ENCODE measurements at places on chromosomes 2 and 18.

DNA sequence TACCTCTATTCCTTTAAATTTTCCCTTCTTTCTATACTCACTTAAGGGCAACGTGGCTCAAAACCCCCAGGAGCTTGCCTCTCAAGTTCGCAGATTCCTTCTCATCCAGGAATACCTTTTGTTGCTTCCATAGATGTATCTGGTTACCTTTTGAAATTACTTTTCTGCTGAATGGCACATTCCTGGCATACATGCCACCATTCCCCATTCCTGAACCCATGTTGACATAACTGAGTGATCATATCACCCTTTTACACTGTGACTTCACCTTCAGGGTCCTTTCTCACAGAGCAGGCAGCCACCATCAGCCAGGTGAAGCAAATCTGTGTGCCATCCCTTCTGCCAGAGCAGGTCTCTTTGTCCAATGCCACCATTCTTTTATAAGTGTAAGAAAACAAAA is 615.8 kb downstream of the ARHGAP15 start:
- DNase-seq, result no peak

GRCh38 chr2:95382192-95382591 is 20.3 kb upstream of the FAHD2A start:
- DNase-seq, result peak; percentile 38

DNA sequence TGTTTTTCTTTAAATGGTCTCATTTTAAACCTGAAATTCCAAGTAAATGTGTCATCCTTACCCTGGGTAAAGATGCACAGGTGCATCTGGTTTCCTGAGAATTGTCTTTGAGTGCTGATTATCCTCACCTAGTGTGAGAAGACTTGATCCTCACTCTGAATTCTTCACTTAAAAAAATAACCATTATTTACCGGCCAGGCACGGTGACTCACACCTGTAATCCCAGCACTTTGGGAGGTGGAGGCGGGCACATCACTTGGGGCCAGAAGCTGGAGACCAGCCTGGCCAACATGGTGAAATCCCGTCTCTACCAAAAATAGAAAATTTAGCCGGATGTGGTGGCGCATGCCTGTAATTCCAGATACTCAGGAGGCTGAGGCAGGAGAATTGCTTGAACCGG is 9.9 kb upstream of the WNT6 start:
- DNase-seq, result no peak

GRCh38 chr2:2660789-2661355 is 329.8 kb upstream of the MYT1L start:
- DNase-seq, result no peak

DNA sequence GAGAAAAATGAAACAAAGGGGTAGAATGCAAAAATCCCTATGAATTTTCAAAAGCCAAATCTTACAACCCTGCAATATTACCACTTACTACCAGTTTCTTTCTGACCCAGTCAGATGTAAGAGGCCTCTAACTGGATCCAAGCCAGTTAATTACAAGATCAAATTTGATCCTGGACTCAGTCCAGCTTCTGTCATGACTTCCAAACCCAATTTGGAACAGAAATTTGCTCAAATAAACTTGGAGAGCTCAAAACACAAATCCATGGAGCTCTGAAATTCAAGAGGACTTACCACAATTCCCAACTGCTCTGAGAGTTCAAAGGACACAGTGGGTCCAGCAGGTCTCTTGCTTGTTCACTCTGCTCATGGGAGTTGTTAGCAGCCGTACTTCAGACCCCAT is 1271.7 kb upstream of the SLC39A10 start:
- no peak for DNase-seq

DNA sequence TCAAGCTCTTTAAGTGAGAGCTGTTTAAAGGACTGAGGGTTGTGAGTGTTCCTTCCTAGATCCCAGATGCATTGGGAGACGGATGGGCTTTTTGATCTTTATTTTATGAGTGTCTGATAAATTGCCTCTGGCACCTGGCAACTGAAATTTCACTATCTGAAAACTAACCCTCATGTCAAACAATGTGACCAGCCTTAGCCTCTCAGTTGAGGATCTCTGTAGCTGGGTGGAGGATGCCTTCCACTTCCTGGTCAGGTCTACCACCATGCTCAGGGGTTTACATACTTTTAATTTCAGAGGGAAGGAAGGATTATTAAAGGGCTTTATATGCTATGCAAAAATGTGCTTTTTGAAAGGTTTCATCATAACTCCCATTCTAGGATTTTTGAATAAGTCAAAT is 70.5 kb upstream of the NT5C1B start:
- no peak for DNase-seq

GRCh38 chr2:112818094-112818902 is 18.3 kb downstream of the IL1B start:
- no peak for DNase-seq

- DNase-seq, result no peak
Measured at GRCh38 chr2:47009253-47009767, 93.7 kb upstream of the MCFD2 start.

DNA sequence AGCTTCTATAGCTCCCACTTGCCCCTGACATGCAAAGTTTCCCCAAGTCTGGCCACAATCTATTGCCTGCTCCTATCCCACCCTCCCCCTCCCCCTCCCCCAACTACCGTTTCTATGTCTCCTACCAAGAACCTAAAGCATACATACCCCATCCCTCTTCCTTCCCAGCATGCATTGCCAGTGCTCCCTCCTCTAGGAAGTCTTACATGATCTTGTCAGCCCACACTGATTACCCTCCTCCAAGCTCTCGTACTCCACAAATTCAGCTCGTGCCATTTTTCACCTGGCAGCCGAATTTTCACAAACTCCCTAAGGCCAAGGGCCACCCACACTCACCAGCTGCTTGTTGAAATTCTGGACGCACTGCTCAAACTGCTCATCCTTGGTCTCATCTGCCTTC is 30.7 kb downstream of the BIN1 start:
- DNase-seq, result no peak

DNA sequence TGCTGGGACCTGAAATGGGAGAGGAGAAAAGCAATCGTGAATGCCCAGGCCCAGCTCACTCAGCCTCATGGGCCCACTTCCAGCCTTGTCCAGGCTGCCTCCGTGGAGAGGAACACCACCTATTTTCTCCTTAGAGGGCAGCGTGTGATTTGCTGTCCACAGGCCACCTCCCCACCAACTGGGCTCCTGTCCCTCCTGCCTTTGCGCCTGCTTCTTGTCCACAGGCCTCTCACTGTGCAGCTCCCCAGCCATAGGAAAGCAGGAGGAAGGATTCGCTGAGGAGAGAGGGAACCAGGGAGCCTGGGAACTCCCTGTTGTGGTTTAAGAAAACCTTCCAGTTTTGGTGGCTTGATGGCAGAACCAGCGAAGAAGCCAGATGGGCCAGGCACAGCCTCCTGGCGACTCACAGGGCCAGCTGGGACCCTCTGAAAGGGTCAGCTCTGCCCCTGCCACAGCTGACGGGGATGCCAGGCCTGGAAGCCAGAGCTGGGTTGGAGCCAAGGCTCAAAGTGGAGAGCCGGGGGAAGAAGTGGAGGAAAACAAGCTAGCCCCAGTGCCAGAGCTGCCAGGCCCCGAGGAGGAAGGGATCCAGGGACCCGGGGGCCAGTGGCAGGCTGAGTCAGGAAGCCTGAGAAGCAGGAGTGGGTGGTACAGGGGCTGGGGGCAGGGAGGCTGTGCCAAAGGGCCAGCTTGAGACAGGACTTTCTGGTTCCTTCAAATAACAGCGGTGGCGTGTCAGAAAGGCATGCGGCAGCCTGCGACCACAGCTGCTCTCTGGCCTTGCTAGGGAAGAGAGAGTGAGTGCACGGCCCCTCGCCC is 9.9 kb downstream of the TMBIM1 start:
- DNase-seq, result peak; percentile 82

GRCh38 chr2:215637651-215638050 is 201.8 kb upstream of the FN1 start:
- no peak for DNase-seq

DNA sequence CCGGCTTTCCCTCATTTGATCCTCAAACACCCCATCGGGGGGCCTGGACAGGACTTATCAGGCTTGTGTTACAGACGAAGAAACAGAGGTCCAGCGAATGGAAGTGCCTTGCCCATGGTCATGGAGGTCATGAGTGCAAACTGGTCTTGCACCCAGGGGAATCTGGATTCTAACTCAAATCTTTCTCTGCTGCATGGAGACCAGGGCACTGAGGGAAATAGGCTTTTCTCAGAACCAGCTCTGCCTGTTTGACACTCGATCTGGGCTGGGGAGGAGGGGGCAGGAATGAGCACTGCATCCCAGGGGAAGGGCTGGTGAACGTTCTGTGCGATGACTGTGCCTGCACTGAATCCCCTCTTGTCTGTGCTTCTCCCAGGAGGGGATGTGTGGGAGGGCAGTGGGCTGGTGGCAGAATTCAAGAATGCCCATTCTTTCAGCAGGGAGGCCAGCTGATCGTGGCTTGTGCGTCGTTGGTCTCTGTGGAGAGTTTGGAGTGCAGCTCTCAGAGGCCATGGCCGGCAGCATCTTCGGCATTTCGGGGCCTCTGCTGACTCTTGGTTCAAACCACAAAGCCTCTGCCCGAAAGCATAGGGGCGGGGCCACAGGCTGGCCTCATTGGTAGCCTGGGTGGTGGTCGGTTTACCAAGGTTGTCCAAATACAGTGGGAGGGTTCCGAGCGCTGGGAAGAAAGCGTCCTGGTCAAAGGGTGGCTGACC is 171.6 kb downstream of the DDX1 start:
- DNase-seq, result no peak

GRCh38 chr18:77320971-77321559 is 71.4 kb downstream of the GALR1 start:
- DNase-seq, result no peak

DNA sequence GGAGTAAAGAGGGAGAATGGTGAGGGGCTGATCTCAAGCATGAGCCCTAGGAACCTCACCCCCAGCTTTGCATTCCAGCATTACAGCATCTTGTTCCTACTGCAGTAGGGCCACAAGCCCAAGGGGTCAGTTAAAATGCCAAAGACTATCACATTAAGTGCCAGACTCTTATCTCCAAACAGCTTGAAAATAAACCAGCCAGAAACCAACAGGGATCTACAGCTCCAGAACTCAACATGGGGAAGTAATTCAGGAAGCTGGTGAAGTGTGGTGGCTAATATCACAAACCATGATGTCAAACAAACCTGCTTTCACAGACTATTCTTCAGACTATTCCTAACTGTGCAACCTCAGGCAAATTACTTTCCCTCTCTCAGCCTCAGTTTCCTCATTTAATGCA is 278.3 kb downstream of the TNS1 start:
- no peak for DNase-seq

GRCh38 chr2:181239201-181239799 is 217.9 kb upstream of the ITGA4 start:
- no peak for DNase-seq

GRCh38 chr2:179021258-179021657 is 28.7 kb downstream of the CCDC141 start:
- DNase-seq, result no peak

GRCh38 chr2:22944143-22944542 is 440.8 kb upstream of the KLHL29 start:
- no peak for DNase-seq

- no peak for DNase-seq
Measured at GRCh38 chr2:157105372-157105771, 152.1 kb upstream of the GALNT5 start.

DNA sequence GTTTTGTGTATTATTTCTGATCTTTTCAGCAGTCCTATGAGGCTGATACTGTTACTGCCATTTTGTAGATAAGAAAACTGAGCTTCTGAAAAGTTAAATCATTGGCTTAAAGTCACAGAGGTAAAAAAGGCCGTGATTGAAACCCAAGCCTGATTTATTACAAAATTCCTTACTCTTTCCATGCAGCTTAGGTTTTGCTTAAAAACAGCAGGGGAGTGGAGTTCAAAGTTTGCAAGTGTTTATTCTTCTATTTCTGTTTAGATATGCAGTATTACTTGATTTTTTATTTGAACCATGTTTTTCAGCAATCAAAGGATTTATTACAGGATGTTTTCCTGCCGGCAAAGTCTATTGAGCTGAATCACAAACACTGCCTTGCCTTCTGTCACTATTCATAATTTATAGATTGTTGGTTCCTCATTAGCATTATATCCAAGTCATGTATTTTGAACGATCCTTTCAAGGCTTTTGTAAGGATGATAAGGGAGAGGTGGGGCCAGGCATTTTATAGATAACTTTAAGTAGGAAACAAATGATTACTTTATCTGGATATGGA is 31.9 kb upstream of the MSTN start:
- no peak for DNase-seq

- DNase-seq, result peak; percentile 21
Measured at GRCh38 chr2:109435901-109436598, 177.7 kb downstream of the SEPTIN10 start.

- DNase-seq, result no peak
Measured at GRCh38 chr2:58614219-58614618, 373.1 kb upstream of the FANCL start.

DNA sequence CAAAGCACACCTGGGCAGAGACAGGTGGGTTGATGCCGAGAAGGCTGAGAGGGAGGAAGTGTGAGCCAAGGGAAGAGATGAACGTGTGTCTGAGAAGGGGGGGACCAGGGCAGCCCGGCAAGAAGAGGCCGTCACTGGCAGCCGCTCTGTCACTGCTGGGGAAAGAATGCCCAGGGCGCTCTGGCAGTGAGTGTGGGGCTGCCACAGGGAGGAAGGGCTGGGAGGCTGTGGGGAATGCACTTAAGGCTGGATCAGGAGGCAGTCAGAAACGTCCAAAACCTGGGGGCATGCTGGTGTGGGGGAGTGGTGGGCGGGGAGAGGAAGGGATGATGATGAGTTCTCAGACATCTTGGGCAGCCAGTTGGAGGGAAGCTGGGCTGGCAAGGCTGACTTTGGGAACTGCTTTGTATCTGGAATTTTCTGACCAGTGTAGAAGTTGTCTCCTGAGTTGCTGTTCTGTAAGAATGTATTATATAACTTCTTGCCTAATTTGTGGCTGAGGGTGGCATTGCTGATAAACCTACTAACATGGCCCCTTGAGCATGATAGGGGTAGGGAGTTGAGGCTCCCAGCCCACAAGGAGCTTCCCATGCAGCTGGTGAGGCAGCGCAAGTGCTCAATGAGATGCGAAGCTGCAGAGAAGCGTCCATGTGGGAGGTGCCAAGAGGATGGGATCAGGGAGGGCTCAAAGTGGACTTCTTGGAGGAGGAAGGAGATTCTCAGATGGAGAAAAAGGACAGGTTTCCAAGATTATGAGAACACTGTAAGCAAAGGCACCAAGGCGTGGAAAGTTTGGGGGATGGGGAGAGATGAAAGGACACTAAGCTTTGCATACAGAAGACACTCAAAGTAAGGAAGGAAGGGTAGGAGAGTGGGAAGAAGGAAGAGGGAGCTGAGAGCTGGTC is 185.1 kb upstream of the HAAO start:
- peak; percentile 25 for DNase-seq

DNA sequence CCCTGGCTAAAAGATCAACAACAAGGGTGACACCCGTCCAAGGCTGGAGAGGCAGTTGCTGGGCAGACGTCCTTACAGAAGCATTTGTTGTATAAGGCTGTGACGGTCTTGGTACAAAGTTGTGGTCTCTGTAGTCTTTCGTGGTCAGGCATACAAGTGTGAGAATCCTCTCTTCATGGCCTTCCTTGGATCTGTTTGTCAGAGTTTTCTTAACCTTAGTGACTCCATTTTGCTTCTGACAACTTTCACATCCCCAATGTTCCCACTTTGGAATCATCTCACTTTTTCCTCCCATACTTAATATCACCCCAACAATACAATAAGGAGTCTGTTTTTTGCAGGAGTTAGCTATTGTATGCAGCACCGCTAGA is 72.7 kb upstream of the ZCCHC2 start:
- DNase-seq, result no peak

- DNase-seq, result peak; percentile 67
Measured at GRCh38 chr2:131093696-131094462, 619 bp upstream of the FAM168B start.

GRCh38 chr18:33603454-33603853 is 25.4 kb downstream of the ASXL3 start:
- no peak for DNase-seq

- DNase-seq, result no peak
Measured at GRCh38 chr2:143633419-143633818, 504.2 kb downstream of the ARHGAP15 start.
